Activated CD4-positive, alpha-beta T cell treated with anti-CD3 and anti-CD28 coated beads for 48 hours (primary cell): ENCODE measurements at places on chromosomes 2 and 18.

GRCh38 chr18:26422472-26423162 is 125.7 kb downstream of the KCTD1 start:
- no peak for DNase-seq

GRCh38 chr2:128322715-128323554 is 4.3 kb upstream of the HS6ST1 start:
- no peak for DNase-seq

DNA sequence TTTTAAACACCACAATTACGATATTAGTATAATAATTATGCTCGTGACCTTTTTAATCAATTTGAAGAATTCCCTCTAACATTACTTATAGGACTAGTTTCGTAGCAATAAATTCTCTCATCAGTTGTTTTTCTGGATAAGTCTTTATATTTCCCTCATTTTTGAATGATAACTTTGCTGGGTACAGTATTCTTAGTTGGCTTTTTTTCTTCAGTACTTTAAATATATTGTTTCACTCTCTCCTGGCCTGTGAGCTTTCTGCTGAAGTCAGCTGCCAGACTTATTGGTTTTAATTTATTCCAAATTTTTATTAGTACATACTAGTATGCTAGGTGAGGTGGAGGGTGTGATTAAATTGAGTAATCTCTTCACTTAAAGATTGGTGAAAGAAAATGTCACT is 123.8 kb upstream of the CNTNAP5 start:
- DNase-seq, result no peak

GRCh38 chr2:21423854-21424253 is 300.1 kb downstream of the TDRD15 start:
- DNase-seq, result no peak

DNA sequence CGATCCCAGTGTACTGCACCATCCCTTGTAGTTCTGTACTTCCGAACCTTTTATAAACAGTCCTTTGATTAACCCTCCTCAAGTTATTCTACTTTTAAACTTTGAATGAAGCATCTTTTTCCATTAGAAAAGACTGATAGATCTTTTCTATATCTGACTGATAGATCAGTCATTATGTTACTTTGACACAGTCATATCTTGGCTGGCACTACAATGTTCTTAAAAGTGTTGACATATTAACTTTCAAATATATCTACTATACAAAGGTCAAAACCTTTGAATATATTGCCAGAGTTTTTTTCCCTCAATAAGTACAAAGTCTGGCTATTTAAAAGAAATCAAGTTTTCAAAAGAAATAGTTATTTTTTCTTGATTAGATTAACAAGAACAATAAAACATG is 35.4 kb upstream of the NABP1 start:
- no peak for DNase-seq

GRCh38 chr2:46342566-46343315 is 45.5 kb downstream of the EPAS1 start:
- DNase-seq, result no peak

- DNase-seq, result no peak
Observed at GRCh38 chr2:158045362-158045761, 56.3 kb upstream of the UPP2 start.

DNA sequence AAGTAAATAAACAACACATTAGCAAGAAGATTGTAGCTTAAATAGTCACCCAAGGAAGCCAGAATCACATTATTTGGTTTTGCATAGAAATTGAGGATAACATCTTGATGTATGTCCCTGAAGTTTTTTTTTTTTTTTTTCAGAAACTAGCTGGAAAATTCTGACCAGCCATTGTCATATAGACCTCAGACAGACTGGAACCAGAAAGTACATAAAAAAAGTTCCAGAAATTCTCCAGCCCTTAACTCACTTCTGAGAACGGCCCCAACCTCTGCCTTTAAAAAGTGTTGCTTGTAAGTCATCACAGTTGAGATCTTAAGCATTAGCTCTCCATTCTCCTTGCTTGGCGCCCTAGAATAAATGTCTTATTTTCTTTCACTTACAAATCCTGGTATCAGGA is 350.5 kb downstream of the CCDC85A start:
- DNase-seq, result no peak

- DNase-seq, result no peak
Observed at GRCh38 chr18:11089931-11090715, 59.2 kb downstream of the PIEZO2 start.

- DNase-seq, result peak; percentile 28
Observed at GRCh38 chr2:218218268-218219185, 1.5 kb downstream of the ARPC2 start.

GRCh38 chr2:54456612-54457322 is 640 bp downstream of the SPTBN1 start:
- DNase-seq, result peak; percentile 15

- no peak for DNase-seq
Observed at GRCh38 chr2:237575869-237576862, 9.8 kb downstream of the PRLH start.

- no peak for DNase-seq
Observed at GRCh38 chr2:211281430-211282073, 725.2 kb downstream of the CPS1 start.

DNA sequence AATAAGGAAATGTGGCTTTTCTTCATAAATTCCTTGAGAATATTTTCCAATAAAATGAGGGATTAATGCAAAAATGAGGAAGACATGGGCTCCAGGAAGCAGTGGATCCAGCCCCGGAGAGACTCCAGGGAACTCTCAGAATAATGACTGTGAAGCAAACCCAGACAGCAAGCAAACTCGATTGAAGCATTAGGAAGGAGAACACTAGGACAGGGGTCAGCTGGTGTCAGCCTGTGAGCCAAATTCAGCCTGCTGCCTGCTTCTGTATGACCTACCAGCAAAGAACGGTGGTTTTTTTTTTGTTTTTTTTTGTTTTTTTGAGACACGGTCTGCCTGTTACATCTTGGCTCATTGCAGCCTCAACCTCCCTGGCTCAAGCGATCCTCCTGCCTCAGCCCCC is 274.3 kb upstream of the FBXO11 start:
- DNase-seq, result no peak

- no peak for DNase-seq
Observed at GRCh38 chr2:65813631-65814173, 381.3 kb upstream of the SPRED2 start.

DNA sequence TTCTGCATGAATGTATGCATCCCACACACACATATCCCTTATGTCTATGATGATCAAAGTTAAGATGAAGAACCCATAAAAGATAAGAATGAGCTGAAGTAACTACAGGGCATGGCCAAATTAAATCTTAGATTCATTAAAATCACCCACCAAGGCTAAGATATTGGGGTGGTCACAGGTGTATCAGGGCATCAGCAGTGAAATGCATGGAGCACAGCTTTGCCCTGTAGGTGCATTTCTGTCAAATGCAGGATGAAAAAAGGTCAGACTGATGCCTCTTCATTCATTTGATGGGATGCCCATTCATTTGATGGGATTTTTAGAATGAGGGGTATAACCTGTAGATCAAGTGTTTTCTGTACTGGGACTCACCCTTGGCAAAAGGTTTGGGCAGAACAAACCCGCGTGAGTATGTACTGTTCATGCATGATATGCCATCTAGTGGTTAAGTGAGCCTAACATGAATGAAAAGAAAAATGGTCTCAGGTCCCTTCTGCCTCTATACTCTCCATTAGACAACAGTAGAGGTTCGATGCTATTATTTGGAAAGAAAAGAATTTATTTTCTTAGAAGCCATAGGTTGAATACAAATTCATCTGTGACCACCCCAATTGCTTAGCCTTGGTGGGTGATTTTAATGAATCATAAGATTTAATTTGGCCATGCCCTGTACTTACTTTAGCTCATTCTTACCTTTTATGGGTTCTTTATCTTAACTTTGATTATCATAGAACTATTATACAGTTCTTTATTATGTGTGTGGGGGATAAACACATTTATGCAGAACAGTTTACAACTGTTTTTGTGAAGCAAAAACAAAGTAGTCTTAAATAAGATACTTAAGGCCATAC is 43.2 kb upstream of the NOSTRIN start:
- peak; percentile 11 for DNase-seq

DNA sequence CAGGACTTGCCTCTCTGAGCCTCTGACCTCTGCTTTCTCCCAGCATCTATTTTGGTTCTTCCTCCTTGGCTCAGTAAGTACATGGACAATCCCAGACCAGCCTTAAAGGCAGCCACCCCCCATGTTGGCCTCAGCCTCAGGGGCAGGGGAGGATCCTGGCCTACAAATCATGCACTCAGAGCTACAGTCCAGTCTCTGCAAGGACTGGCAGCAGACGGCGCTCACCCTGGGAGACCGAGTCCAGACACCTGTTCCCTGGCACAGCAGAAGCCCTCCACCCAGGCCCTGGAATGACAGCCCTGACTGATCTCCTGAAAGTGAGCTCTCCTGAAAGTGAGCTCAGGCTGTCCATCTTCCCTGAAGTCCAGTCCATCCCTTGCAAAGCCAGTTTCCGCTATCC is 25.7 kb upstream of the PTPN4 start:
- no peak for DNase-seq

DNA sequence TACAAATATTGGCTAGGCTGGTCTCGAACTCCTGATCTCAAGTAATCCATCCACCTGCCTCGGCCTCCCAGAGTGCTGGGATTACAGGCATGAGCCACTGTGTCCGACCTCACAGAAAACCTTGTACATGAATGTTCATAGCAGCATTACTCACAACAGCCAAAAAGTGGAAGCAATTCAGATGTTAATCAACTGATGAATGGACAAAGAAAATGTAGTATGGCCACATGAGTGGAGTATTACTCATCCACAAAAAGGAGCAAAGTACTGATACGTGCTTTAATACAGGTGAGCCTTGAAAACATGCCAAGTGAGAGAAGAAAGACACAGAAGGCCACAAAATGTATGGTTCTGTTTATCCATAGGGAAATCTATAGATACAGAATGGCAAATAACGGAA is 20.6 kb downstream of the CEP192 start:
- DNase-seq, result no peak

- DNase-seq, result no peak
Observed at GRCh38 chr18:36633961-36634412, 194.8 kb downstream of the TPGS2 start.

- peak; percentile 86 for DNase-seq
Observed at GRCh38 chr2:3423492-3424170, 44.1 kb downstream of the TRAPPC12 start.

- no peak for DNase-seq
Observed at GRCh38 chr2:42801381-42801780, 9.0 kb upstream of the HAAO start.

DNA sequence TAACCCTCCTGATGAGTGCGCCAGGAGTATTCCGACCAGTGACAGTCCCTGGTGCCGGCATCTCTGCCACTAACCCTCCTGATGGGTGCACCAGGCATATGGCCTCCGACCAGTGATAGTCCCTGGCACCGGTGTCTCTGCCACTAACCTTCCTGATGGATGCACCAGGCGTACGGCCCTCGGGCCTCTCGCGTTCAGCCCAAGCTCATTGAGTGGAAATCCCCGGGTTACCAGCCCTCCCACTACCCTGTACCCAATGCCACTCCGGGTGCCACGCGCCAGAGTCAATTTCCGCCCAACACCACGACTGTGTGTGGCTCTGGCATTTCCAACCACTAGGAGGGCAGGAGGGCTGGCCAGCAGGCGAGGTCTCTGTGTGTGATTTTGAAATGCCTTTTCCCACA is 11.7 kb upstream of the GPC1 start:
- DNase-seq, result no peak

- no peak for DNase-seq
Observed at GRCh38 chr2:60710707-60711106, 45.4 kb upstream of the PAPOLG start.

- DNase-seq, result no peak
Observed at GRCh38 chr18:56028514-56028913, 440.5 kb upstream of the TCF4 start.

GRCh38 chr2:142130111-142131009 is 456 bp downstream of the LRP1B start:
- DNase-seq, result peak; percentile 3

- DNase-seq, result no peak
Observed at GRCh38 chr18:35474884-35475283, 22.9 kb downstream of the INO80C start.

DNA sequence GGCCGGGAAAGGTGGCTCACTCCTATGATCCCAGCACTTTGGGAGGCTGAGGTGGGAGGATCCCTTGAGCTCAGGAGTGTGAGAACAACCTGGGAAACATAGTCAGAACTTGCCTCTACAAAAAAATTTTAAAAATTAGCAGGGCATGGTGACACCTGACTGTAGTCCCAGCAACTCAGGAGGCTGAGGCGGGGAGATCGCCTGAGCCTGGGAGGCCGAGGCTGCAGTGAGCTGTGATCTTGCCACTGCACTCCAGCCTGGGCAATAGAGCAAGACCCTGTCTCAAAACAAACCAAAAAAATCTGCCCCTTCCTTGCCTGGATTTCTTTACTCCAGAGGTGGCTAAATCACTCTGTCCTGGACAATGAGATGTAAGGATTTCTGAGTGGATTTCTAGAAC is 197.7 kb downstream of the NRP2 start:
- DNase-seq, result no peak

- DNase-seq, result no peak
Observed at GRCh38 chr2:135494917-135495316, 36.1 kb downstream of the ZRANB3 start.

DNA sequence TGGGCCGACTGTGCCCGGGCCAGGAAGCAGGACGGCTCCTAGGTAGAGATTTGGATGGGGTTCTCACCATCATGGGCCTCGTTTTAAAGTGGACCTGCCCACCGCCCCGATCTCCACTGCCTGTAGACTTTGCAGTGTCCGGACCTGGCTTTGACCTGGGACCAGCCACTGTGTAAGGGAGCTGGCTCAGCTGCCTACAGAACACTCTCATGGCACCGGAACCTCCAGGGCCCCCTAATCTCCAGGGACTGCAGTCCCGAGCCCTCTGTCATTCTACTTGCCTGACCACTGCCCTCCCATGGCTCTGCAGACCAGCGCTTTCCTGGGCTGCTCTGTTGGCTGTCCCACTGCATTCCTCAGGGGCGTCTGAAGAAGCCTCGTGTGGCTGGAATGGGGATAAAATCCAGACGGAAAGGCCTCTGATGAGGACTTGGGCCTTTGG is 120.8 kb downstream of the GLI2 start:
- DNase-seq, result no peak

GRCh38 chr18:12839526-12840196 is 44.4 kb downstream of the PTPN2 start:
- peak; percentile 49 for DNase-seq

GRCh38 chr2:147495734-147496133 is 349.1 kb upstream of the ACVR2A start:
- DNase-seq, result no peak

DNA sequence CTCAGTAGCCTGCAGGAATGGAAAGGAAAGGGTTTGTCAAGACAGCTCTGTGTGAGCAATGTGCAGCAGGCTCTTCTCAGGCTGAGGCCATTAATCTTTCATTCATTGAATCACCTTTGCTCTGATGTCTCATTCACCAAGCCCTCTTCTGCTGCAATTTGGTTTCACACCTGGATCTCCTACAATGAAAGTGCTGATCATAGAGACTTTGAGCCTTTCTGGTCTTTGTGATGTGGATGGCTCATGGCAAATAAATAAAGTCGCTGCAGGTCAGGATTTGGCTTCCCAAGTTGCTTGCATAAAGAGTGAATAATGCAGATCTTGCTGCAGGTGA is 95.8 kb upstream of the SPRED2 start:
- DNase-seq, result no peak
